ENCODE measurements at places on chromosomes 11 and 22. TPM values are rescaled to one million over a fixed set of nuclear protein-coding genes. Genes with fewer than 3 reads are reported as not detected.
A peak's percentile ranks its signal among the peaks of the same experiment; 100 is the strongest.

GRCh38 chr11:128511712-128512111 is 75.6 kb downstream of the ETS1 start:
- no peak for DNase-seq

DNA sequence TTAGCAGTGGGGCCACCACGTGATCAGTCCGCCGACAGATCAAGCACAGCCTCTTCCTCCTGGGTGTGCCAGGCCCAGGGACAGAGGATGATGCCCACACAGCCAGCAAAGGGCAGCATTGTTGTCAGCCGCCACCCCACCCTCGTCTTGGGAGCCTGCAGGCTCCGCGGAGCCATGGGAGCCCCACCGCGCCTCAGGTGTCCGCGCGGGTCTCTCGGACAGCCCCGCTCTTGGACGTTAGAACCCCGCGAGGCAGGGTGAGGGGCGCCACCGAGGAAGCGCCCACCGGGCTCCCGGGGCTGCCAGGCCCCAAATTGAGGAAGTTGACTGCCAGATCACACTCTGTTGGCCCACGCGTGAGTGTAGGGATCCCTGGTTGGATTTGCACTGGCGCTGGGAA is 83.9 kb upstream of the MS4A8 start:
- DNase-seq = no peak

GRCh38 chr11:26700574-26701235 is 21.2 kb downstream of the SLC5A12 start:
- DNase-seq = no peak

GRCh38 chr22:48822278-48823233 is 1005.1 kb downstream of the BRD1 start:
- DNase-seq = no peak

DNA sequence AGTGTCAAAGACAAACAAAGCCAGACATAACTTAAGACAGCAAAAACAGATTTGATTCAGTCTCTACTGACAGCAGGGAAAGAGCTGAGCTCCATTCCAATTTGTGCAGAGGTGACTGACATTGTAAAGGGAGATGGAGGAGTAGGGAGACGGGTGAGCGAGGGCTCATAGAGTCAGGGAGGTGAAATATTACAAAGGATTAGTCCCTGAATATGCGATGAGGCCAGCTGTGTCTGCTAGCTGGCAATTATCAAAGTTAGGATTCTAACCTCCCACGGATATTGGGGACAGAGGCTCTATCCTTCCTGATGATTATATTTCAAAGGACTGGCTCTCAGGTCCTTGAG is 8.3 kb downstream of the PLAAT2 start:
- DNase-seq = no peak

DNA sequence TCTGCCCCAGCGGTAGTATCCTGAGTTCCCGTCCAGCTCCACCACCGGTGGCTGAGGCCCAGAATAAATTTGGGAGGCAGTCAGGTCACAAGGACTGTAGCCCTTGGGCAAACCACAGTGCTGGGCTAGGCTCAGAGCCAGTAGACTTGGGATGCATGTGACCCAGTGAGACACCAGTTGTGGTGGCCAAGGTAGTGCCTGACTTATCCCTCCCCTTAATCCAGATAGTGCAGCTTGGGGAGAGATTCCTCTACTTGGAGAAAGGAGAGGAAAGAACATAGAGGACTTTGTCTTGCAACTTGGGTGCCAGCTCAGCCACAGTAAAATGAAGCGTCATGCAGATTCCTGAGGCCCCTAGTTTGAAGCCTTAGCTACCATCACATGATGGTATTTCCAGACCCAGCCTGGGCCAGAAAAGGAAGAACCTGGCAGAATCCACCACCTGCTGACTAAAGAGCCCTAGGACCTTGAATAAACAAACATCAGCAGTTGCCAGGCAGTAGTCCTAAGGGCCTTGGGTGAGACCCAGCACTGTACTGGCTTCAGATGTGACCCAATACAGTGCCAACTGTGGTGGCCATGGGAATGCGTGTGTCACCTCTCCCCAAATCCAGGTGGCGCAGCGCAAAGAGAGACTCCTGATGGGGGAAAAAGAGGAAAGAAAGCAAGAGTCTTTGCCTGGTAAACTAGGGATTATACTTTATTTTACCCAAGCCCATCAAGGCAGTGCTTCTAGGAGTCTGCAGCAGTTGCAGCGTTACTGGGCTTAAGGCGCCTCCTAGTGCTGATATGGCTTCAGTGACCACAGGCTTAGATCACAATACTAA is 17.0 kb upstream of the DDX10 start:
- peak; percentile 66 for DNase-seq

- DNase-seq = no peak
Observed at GRCh38 chr11:61116426-61117167, 14.3 kb downstream of the CD5 start.

- peak; percentile 27 for DNase-seq
Observed at GRCh38 chr11:46912526-46913150, 5.7 kb downstream of the LRP4 start.

- peak; percentile 87 for DNase-seq
Observed at GRCh38 chr22:46007003-46007847, 30.3 kb upstream of the WNT7B start.

DNA sequence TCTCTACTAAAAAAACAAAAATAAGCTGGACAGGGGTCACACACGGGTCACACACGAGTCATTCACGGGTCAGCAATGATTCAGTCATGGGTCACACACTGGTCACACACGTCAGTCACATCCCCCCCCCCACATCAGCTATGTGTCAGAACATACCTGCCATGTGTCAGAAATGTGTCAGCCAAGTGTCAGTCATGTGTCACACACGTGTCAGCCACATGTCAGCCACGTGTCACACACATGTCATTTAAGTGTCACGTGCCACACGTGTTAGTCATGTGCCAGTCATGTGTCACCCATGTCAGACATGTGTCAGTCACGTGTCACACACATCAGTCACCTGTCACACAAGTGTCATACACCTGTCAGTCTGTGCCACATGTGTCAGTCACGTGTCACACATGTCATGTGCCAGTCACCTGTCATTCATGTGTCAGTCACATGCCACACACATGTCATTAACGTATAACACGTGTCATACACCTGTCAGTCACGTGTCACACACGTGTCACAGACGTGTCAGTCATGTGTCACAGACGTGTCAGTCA is 28.7 kb upstream of the MMP20 start:
- DNase-seq = no peak

GRCh38 chr22:29477723-29478318 is 2.2 kb upstream of the NEFH start:
- DNase-seq = no peak

GRCh38 chr11:8863838-8864237 is 47.2 kb upstream of the AKIP1 start:
- peak; percentile 38 for DNase-seq

- no peak for DNase-seq
Observed at GRCh38 chr11:17766073-17766359, 31.4 kb downstream of the KCNC1 start.

GRCh38 chr11:13644997-13645687 is 23.3 kb upstream of the FAR1 start:
- peak; percentile 32 for DNase-seq

DNA sequence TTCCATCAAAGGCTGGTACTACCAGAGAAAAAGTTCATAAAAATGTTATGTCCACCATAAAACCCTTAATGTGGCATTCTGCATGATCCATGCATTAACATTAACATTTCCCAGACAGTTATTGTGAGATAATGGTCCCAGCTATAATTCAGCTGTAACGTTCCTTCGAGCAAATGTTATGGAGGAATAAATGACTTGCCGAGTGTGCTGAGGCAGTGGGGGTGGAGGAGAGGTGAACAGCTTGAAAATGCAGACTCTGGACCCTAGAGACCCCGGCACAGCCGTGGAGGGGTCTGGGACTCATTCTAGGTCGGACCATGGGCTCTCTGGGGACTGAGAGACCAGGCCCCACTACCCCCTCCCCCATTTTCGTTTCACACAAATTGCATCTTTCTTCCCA is 141.9 kb downstream of the PKNOX2 start:
- no peak for DNase-seq

The MN1 gene
- 2.3 TPM for total RNA-seq

The PIH1D2 gene
- total RNA-seq = 3.3 TPM

The HSPB2 gene
- not detected for total RNA-seq

The TMEM191B gene
- not detected for total RNA-seq
